ENCODE measurements at places on chromosomes 11 and 22.

GRCh38 chr22:43319661-43320486, 23.3 kb downstream of the SCUBE1 start:
- no peak for DNase-seq

DNA sequence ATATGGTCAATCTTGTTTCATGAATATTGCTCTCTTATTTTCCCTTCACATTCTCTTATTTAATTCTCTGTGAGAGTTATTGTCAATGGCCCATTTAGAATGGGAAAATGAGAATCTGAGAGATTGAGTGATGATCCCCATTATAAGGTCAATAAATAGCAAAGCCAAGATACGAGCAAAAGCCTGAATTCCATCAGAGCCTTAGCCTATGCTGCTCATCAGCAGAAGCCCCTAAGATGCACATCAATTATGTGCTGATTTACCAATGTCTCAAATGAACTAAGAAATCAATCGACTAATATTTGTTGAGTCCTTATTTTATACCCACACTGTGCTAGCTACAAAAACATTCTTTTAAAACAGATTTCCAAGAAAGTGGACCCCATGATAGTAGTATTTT, 330.8 kb upstream of the DDI1 start:
- DNase-seq: no peak

DNA sequence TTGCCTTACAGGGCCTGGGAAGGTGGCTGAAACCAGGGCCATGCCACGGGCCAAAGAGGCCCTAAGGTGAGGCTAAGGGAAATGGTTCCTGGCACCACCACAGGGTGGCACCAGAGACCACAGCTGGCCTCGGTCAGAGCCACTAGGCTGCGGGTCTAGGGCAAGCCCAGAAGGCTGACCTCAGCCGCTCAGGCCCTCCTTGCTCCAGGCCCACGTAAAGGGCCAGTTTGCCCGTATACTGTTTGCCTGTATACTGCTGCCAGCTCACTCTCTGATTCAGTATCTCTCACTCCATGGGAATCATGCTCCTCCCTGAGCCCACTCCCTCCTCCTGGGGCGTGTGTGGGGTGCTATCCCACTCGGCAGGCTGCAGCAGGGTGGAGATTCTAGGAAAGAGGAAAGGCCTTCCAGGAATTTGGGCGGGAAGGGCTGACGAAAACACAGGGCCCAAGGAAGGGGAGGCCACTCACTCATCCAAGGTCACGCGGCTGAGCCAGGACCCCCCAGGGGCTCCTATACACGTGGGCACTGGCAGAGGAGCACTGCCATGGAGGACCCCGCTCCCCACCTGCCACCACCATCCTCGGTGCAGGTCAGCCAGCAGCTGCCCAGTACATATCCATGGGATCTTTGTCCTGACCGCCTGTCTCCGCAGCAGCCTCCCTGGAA, 62.4 kb downstream of the NECTIN1 start:
- peak; percentile 66 for DNase-seq

DNA sequence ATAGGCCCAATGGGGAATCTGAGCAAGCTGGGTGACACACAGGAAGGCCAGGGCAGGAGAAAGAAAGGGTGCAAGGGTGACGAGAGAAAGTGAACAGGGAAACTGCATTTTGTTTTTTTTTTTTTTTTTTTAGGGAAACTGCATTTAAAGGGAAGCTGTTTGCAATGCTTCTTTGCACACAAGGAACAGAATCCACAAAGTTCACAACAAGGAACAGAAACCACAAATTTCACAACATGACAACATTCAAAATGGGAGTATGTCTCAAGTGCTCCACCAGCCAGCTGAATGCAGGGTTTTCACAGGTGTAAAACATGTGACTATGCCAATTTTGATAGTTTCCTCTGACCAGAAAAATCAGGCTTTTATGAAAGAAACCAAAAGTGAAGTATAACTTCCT, 6.8 kb upstream of the PLAAT3 start:
- DNase-seq: no peak

GRCh38 chr11:35153280-35153679, 14.3 kb downstream of the CD44 start:
- no peak for DNase-seq

GRCh38 chr11:535519-536454, at the start of gene HRAS:
HRAS (minus strand) TSS chr11:535576.
- DNase-seq: peak; percentile 93

DNA sequence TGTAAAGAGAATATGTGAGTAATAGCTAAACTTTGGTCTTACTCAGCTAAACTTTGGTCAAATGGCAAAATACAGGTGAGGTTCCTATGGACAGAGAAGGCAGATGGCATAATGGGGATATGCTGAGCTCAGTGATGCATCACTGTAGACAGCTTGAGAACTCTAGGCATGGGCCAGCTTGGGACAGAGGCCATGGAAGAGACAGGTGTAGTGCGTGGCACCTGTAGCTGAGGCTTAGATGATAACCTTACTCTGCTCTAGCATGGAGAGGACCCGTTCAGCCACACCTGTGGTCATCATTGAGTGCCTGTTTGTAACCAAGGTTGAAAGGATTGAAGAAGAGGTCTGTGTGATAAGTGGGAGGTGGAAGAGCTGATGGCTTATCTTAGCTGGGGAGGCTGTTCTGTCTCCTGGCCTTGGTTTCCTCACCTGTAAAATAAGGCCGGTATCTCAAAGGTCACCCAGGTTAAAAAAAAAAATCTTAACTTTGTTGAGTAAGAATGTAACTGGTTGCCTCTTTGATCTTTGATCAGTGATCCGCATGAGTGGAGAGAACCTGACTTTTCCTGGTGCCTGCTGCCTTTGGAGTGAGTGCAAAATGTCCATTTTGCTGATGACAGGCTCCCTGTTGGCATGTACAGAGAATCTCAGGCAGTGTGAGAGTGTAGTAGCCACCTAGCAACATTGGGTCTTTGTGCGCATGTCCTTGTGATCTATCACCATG, 48.6 kb downstream of the ZNRF3 start:
- no peak for DNase-seq

- DNase-seq: no peak
These were observed 20.0 kb upstream of the CD5 start for GRCh38 chr11:61082062-61082870.

DNA sequence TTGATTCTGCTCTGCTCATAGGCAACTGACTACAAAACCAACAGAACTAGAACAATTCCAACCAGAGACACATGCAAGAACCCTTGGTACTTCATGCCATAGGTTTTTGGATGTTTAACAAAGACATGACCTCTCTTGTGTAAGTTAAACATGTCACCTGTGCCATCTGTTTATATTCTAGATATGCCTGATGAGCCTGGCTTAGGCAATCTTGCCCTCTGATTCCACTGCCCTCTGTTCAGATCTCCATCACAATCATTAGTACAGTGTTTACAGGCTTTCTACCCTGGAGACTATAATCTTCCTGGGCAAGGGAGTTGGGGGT, 40.8 kb downstream of the ABTB2 start:
- no peak for DNase-seq

DNA sequence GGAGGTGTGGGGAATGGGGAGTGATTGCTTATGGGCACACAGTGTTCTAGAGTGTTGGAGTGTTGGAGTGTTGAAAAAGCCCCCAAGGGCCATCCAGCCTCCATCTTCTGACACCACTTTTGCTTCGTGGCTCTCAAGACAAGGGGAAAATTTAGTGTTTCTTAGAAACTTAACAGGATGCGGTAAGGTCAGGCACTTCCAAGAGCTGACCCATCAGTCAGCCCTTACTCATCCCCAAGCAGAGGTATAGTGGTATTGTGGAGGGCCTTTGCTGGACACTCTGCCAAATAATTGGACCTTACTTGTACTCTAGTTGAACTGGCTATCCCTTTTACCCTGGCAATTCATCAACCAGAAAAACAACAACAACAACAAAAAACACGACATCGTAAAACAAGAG, 14.8 kb upstream of the ALDH3B2 start:
- DNase-seq: no peak

All from KBM-7 (cell line).